Lower lobe of right lung (tissue), 2 donors: ENCODE measurements at places on chromosomes 1 and 21. TPM values are rescaled to one million over a fixed set of nuclear protein-coding genes. Genes with fewer than 3 reads are reported as not detected.
A peak's percentile ranks its signal among the peaks of the same experiment; 100 is the strongest.

DNA sequence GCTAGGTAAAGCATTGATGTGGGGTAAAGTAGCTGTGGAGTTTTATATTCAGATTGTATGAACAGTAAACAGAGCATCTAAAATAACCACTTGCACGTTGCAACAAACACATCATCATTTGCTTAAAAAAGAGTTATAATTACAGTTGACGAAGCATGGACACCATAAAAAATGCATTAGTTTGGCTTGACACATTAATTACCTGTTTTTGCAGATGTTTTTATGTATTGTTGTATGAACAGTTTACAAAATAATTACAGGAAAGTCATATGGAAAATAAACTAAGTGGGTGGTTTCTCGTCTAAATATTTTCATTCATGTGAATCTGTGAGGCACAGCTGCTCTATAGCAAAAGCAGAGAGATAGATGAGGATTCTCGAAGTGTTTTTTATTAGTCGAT lies 108.3 kb downstream of the RPS6KC1 start:
- no peak for DNase-seq

DNA sequence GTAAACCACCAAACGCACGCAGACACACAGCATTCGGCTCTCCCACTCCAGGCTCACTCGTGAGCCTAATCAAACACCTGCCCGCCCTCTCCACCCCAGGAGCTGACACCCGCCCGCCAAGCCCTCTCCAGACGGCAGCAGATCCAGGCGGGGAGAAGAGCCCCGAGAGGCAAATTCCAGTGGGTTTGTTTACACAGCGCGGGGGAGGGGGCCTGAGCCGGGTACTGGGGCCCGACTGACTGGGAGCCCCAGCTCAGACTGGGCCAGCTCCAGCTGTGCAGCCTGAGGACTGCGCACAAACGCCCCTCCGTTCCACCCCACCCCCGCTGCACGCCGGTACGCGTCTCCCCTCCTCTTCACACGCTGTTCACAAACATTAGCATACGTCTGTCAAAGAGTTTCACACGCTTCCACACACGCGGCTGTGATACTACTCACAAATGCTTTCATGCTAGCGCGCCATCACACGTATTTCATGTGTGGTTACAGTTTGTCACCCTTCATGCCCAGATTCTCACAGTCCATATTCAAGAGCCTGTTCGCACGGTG lies 1.0 kb upstream of the EFNA1 start:
- DNase-seq: peak; percentile 92

The LIPI gene
- total RNA-seq: not detected

GRCh38 chr1:90308421-90308820 lies 313.5 kb downstream of the ZNF326 start:
- DNase-seq: no peak

DNA sequence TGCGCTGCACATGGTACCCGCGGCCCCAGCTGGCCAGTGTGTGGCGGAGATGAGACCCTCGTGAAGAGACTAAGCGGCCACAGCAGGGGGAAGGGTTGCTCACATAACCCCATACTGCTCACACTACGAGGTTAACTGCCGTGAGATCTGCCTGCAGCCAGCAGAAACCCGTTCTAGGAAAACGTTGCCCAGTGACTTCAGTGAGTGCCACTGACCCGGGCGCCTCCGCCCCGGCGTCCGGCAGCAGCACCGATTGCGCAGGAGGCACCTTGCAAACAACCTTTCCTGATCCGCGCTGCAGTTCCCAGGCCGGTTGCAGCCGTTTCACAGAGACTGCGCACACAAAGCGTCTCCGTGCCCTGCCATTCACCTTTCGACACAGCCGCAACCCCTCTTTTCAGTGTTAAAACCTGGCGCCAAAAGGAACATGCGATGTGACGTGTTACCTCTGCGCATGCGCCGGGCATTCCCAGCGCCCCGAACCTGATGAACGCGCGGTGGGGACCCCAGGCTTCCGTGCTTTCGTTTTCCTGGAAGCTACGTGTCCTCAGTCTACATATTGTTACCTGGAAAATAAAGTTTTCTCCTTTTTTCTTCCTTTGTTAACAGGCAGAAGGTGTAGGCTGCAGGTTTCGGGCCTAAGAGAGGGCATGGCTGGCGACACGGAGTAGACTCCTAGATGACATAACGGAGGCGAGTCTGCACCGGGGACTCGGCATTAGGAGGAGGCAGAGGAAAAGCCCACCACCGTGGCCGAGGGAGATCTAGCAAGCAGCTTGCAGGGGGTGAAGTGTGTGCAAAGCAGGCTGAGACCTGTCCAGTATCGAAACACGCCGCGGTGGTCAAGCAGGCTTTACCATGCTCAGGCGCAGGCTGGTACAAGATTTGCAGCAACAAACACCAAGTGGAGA lies 8.9 kb downstream of the VPS26C start:
- peak; percentile 65 for DNase-seq

- no peak for DNase-seq
Observed at GRCh38 chr1:85554630-85555327, 25.8 kb upstream of the CCN1 start.

The NBPF20 gene
- total RNA-seq: 2.4 TPM

The SPRR2B gene
- not detected for total RNA-seq

GRCh38 chr1:115301438-115302020 lies 36.5 kb downstream of the NGF start:
- DNase-seq: no peak

GRCh38 chr21:43340491-43341377 lies 86.2 kb downstream of the SIK1 start:
- DNase-seq: no peak

DNA sequence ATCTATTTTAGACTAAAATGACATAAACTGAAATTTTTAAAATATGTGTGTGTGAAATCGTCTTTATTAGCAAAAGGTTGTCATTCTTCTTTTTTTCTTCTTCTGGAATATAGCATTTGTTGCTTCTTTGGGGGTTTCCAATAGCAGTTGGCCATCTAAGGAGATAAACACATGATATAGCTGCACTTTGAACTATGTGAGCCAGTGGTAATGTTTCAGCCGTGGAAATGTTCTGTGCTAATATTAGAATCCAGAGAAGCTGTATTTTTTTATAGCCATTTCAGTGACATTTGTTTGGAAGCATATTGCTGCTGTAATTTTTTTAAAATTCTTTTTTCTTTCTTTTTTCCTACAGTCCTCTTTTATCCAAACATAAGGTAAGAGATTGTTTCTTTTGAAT lies 75.1 kb downstream of the CNST start:
- no peak for DNase-seq

DNA sequence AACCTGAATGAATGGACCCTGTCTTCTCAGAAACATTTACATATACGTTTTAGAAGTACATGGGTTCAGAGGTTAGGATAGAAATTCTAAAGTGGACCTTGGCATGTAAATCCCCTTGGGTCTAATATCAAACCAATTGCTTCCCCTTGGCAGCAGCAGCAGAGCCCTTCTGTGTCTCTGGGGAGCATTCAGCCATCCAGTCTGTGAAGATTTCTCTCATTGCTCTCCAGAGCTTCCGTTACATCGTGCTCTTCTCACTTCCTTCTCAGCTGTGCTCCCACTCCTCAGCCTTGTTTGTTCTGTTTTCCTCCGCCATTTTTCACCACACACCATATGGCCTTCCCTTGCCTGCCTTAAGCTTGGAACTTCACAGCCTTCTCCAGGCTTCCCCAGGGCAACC lies 61.5 kb upstream of the ATP1B1 start:
- DNase-seq: no peak

The CELA2B gene
- total RNA-seq: not detected

The SH2D5 gene
- not detected for total RNA-seq

The RXFP4 gene
- not detected for total RNA-seq

DNA sequence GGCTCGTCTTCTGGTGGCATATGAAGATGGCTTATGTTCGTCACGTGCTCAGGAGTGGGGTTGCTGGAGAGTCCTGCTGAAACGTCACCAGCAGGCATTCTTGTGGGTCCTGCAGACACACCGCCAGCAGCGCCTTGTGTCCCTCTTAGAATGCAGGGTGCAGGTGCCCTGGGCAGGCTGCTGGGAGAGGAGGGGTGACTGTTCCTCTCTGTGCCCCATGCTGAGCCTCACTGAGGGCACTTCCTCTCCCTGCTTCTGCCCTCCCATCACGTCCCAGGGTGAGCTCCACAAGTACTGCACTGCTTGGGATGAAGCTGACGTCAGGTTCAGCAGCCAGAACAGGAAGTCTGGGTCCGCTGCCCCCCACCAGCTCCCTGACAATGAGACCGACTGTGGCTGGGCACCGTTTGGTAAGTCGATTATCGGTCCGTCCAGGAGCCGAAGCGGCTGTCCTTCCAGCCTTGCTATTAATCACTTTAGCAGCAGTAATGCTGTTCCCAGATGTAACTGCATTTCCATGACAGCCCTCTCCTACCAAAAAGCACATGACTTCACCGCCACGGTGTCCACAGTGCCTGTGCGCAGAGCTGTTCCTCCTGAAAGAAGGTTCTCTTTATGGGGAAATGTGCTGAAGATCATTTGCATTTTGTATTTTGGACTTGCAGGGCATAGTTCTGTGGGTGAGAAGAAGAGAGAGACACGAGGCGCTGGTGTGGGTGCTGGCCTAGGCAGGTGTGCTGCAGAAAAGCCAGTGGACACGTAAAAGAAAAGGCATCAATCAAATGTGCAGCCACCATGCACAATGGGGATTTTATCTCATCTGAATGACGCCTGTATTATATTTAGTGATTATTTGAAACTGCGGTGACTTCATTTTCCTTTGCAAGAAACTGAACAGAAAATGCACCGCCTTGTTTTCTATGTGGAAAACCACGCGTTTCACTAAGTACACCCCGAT lies 21.0 kb downstream of the SLC37A1 start:
- DNase-seq: peak; percentile 65

The PLPP3 gene
- 106 TPM for total RNA-seq

DNA sequence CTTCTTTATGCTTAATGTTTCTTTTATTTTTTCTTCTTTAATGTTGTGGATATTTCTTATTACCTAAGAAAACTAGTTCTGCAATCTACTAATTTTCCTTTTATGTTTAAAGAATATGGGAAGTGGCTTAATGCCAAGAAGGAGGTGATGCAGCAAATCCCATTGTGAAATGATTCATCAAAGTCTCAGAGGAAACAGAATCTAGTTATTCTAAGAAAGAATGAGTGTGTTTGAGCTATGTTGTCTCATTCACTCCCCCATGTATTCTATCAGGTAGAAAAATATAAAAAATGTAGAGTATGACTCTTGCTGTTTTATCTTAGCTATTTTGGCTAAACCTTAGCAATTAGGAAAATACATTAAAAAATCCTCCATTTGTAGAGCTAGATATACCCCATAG lies 659.9 kb upstream of the RGS18 start:
- no peak for DNase-seq

The LAD1 gene
- total RNA-seq: 35.3 TPM

DNA sequence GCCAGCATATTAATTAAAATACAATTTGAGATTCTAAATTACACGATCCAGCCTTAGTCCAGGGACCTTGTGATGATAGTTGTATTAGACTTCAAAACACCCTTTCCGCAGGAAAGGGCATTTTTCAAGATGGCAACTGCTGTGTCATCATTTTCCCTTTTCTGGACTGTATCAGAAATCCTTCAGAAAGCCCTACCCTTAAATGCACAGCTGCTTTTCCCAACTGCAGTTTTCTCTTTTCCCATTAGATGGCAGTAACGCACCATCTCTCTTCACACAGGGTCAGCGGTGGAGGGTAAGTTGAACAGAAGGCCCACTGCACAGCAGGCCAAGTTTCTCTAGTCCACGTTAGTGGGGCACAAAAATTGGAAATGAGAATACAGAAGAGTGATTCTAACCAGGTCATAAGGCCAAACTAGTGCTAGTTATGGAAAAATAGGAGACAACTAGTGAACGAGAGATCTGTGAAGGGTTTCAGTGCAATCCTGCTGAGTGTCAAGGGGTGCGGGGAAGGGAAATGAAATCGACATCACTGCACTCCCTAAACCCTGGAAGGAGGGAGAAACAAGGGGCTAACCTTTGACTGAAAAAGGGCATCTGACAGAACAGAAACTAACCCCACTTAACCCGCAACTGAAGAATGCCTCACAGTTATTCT lies 22.1 kb upstream of the TDRD10 start:
- no peak for DNase-seq

The DCDC2B gene
- total RNA-seq: 3.2 TPM

- no peak for DNase-seq
Observed at GRCh38 chr1:235873045-235873444, 6.3 kb upstream of the LYST start.

GRCh38 chr1:13813398-13814012 lies 113.5 kb downstream of the PRDM2 start:
- DNase-seq: peak; percentile 68

GRCh38 chr1:185823467-185823866 lies 89.3 kb downstream of the HMCN1 start:
- DNase-seq: no peak

GRCh38 chr1:161954466-161954865 lies 69.2 kb downstream of the OLFML2B start:
- no peak for DNase-seq

DNA sequence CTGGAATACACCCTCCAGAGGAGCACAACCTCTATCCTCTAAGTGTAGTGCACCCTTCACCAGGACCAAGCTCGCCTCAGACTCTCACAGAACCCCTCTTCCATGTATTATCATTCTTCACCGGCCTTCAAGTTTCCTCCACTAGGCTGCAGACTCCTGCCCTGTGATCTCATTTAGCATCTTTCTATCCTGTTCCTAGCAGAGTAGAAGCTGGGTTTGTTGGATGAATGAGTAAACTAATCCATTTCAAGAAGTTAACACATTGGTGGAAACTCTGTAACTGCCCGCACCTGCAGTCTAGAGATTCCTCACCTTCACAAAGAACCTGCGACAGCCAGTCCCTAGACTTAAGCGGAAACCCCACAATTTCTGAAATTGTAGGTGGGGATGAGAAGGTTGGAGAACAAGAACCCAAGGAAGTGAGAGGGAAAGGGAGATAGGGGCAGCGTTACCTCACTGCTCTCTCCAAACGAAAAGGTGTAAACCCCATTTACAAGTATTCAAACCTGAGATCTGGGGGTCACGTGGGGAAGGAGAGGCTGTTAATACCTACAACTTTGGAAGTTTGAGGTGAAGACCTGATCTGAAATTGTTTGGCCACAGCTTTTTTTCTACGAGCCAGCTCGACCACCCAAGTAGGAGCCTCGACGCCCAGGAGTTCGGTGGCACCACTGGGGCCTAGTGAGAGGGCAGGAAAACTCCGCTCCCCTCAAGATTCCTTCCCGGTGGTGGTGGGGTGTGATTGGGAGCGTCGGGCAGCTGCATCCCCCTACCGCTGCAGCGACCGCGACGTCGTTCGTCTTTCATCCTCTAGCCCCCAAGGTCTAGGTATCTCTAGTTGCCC lies 1.2 kb downstream of the PTPN14 start:
- no peak for DNase-seq
